Left lung (tissue), 14 donors: ENCODE measurements at places on chromosomes 7 and 10. TPM values are rescaled to one million over a fixed set of nuclear protein-coding genes. Genes with fewer than 3 reads are reported as not detected.

Gene MBL2
- polyA plus RNA-seq: not detected

Gene MEIG1
- 1.8 TPM for polyA plus RNA-seq

Gene CD36
- 132 TPM for polyA plus RNA-seq

Gene TAS2R41
- polyA plus RNA-seq: not detected

Gene VAX1
- not detected for polyA plus RNA-seq

Gene SPAM1
- not detected for polyA plus RNA-seq

Gene GHRHR
- 0.31 TPM for polyA plus RNA-seq

Gene CNPY1
- polyA plus RNA-seq: not detected

Gene SORCS1
- 0.38 TPM for polyA plus RNA-seq

Gene PARG
- 28.9 TPM for polyA plus RNA-seq

Gene TPST1
- 48.9 TPM for polyA plus RNA-seq

Gene FAM25C
- not detected for polyA plus RNA-seq

Gene MGMT
- polyA plus RNA-seq: 16.7 TPM

Gene IDI2
- not detected for polyA plus RNA-seq

Gene SP8
- polyA plus RNA-seq: not detected

Gene SLC39A12
- not detected for polyA plus RNA-seq

Gene SPAG6
- 8.8 TPM for polyA plus RNA-seq

Gene MICALL2
- 7.9 TPM for polyA plus RNA-seq

Gene TAX1BP1
- polyA plus RNA-seq: 81.0 TPM

Gene CCSER2
- 38.6 TPM for polyA plus RNA-seq

Gene BAG3
- 19.3 TPM for polyA plus RNA-seq

Gene MAP3K8
- polyA plus RNA-seq: 8.2 TPM

Gene CLRN3
- not detected for polyA plus RNA-seq

Gene ATOH7
- 0.14 TPM for polyA plus RNA-seq
